ENCODE measurements at places on chromosomes 1 and 21.

DNA sequence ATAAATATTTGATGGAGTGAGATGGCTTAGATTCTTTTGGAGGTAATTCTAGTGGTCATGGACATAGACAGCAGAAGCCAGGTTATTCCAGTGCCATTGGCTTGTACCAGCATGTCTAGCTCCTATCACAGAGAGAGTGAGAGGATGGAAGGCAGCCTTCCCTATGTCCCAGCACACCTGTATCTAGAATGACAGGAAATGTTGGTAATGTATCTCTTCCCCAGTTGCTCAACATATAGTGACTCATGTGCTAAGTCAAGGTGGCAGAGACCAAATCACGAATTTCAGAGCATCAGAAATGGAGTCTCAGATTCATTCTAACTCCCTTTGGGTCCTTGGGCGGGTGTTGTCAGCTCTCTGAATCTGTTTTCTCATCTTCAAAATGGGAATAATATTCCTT is 28.4 kb downstream of the METTL13 start:
- DNase-seq, result no peak

DNA sequence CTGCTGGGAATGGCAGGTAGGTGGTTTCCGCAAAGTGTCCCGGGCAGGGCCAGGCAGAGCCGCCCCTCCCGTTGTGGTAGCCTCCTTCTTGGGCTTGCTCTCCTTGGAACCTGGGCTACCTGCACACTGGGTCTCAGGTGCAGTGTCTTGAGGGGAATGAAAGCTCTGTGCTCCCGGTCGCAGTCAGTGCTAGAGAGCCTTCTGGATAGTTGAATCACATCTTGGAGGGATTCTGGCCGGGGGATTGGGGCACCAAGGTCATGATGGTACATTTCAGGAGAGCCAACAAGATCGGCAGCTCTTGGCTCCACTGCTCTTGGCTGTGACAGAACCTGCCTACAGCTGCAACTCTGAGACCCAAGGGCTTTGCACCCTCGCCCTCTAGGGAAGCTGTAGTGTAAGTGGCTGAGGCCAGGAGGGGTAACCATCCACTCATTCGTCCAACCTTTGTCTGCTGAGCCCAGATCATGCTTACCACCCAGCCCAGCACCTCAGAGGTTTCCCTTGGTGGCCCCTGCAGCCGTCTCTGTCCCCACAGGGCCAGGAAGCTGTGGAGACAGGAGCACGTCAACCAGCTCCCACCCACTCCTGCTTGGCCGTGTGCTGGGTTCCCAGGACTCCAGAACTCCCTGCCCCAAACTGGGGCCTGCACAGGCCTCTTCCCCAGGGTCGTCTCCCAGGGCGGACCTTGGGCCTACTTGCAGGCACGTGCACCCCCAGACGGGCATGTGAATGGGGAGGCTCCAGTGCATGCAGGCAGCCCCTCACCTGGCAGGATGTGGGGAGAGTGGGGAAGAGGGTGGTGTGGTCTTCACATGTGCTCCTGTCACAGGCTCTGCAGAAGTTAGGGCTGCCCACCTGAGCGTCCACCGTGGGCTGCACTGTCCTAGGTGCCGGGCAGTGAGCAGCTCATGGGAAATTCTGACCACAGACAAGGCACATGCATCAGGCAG is 40.0 kb downstream of the NTPCR start:
- DNase-seq, result no peak

DNA sequence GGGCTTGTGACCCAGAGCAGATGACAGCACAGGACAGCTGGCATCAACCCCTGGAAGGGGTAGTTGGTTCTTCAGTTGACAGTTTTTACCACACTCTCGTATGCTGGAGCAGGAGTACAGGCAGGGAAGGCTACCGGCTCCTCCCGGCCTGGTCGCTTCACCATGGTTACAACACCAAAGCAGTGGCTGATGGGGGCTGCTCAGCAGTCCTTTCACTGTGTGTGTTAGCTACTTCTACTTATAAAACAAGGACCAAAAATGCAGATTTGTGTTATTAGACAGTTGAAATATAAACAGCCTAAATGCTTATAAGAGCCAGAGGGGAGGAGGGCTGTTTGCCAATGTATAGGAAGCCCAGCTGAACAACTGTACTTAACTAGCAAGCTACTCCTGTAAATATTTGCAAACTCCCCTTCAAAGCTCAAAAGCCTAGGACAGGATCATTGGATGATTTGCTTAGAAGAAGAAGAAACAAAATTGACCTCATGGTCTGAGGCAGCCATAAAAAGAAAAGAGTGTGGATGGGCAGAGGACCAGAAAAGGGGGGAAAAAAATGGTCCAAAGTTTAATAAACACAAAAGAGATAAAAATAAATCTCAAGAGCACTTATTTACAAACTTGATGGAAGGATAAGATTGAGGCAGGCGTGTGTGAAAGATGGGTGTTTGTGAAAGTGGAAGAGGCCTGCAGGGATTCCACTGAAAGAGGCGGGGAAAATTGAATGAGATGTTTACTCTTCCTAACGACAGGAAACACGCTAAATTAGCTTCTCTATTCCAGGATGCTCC is 57.1 kb downstream of the TGFB2 start:
- DNase-seq, result peak; percentile 75

GRCh38 chr1:156409439-156409838 is 40.4 kb downstream of the RHBG start:
- no peak for DNase-seq

DNA sequence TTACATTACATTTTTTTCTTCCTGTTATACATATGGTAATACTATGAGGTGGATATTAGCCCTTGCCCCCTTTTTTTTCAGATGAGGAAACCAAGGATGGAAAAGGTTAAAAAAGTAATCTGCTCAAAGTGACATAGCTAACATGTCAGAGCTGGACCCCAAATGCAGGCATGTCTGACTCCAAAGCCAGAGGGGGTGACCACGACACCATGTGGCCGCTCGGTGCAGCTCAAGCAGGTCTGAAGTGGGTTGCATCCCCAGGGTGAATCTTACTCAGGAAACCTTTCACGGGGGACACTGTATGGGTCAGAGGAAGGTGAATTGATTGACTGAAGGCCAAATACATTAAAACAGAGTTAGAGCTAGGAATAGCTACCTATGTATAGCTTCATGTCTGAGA is 34.8 kb downstream of the CD34 start:
- DNase-seq, result no peak

GRCh38 chr1:166915941-166916340 is 39.9 kb upstream of the TADA1 start:
- no peak for DNase-seq

GRCh38 chr1:118136187-118136941 is 48.7 kb downstream of the SPAG17 start:
- peak; percentile 89 for DNase-seq

DNA sequence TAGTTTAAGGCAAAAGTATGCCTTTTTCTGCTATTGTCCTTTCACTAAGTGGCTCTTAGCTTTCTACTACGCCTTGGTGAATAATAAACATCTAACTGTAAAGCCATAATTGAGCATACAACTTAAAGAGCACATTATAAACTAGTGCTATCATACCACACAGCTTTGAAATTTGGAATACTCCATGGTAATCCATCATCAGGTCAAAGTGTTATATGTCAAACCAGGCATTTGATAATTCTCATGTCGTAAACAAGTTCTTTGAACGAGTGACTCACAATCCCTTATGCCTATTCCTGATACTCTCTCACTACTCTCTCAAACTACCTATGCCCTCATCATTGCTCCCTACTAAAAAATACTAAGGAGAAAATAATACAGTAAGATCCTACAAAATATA is 60.3 kb upstream of the FMN2 start:
- no peak for DNase-seq

DNA sequence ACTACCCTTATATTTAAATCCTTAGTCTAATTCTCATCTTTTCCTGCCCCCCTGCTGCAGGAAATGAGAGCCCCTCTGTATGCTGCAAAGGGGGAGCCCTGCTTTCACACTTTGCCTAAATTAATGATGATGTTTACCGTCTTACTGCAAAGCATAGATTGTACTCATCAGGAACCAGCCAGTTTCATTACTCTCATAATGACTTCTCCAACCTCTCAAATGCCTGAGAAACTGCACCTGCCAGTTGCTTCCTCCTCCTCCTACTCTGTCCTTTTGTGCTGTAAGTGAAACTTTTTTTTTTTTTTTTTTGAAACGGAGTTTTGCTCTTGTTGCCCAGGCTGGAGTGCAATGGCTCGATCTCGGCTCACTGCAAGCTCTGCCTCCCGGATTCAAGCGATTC is 101.7 kb downstream of the ADSS2 start:
- no peak for DNase-seq

DNA sequence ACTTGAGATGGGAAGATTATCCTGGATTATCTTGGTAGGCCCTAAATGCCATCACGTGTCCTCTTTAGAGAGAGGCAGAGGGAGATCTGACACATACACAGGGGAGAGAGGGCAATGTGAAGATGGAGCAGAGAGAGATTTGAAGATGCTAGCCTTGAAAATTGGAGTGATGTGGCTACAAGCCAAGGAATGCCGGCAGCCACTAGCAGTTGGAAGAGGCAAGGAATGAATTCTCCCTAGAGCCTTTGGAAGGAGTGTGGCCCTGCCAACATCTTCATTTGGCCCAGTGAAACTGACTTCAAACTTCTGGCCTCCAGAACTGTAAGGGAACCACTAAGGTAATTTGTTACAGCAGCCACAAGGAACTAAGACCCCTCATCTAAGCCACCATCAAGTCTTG is 8.9 kb upstream of the CAMTA1 start:
- DNase-seq, result no peak
